ENCODE measurements at places on chromosomes 7 and 10. TPM values are rescaled to one million over a fixed set of nuclear protein-coding genes. Genes with fewer than 3 reads are reported as not detected.

SHTN1 gene
- 6.4 TPM for total RNA-seq

ZNF485 gene
- 5.1 TPM for total RNA-seq

ANXA8 gene
- total RNA-seq = 9.3 TPM

SPDYE5 gene
- total RNA-seq = not detected

ZNF467 gene
- total RNA-seq = 4.2 TPM

BUD23 gene
- total RNA-seq = 30.1 TPM

RAB19 gene
- total RNA-seq = not detected

UNC5B gene
- 7.1 TPM for total RNA-seq

CD36 gene
- 324 TPM for total RNA-seq

TAS2R4 gene
- 2.4 TPM for total RNA-seq

DNA sequence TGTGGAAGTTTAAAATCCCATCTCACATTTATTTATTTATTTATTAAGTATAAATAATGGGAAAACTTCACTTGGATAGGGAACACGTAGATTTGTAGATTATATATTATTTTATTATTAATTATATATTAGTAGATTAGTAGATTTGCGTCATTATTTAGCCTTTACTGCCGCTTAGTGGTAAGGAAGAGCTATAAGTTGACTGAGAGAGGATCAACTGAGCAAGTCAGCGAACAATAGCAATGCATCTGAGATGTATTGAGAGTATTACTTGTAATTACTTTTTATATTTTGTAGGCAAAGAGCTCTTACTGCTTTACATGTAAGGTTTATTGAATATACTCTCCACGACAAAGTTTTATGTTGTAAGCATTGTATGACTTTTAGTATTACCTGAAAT, 244.5 kb upstream of the ANKRD30A start:
- DNase-seq = peak; percentile 57

GRCh38 chr10:112243713-112244112, 39.5 kb upstream of the TECTB start:
- DNase-seq = no peak

GRCh38 chr7:15376600-15376999, 185.2 kb downstream of the AGMO start:
- no peak for DNase-seq

- no peak for DNase-seq
These were observed 14.8 kb downstream of the MYL10 start for GRCh38 chr7:101614098-101614938.

- DNase-seq = no peak
These were observed 36.5 kb upstream of the AKR1C2 start for GRCh38 chr10:5040010-5040673.

- peak; percentile 22 for DNase-seq
These were observed 60.4 kb downstream of the PTN start for GRCh38 chr7:137283153-137283552.

- no peak for DNase-seq
These were observed 123.5 kb upstream of the SHH start for GRCh38 chr7:155935726-155936125.

DNA sequence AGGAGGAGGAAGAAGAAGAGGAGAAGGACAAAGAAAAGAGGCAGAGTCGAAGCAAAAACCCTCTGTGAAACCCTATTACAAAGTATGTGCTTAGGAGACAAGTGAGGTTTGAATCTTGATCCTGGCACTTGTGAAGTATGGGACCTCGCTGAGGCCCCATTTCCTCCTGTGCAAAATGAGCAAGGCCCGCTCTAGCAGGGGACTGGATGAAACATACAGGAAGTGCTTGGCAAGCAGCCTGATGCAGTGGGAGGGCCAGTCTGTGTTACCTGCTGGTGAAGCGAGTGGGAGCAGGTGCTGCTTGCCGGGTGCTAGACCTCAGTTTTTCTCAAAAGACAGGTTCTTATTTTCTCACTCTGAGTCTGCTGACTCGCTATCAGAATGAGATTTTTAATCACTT, 150.4 kb downstream of the JCAD start:
- no peak for DNase-seq

DNA sequence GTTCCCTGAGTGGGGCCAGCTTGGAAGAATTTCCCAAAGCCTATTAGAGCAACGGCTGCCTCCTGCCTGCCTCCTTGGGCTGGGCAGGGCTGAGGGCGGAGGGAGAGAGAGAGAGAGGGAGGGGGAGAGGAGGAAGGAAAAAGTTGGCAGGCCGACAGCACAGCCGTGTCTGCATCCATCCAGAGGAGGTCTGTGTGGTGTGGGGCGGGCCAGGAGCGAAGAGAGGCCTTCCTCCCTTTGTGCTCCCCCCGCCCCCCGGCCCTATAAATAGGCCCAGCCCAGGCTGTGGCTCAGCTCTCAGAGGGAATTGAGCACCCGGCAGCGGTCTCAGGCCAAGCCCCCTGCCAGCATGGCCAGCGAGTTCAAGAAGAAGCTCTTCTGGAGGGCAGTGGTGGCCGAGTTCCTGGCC, at the start of gene AQP1:
TSS of gene AQP1 (plus strand) at position 293 of the 409 bp plus-strand sequence. CDS start at position 350, 57 bp downstream.
- DNase-seq = peak; percentile 96

- no peak for DNase-seq
These were observed 535.8 kb downstream of the PTPRN2 start for GRCh38 chr7:158051776-158052175.

- DNase-seq = peak; percentile 36
These were observed 236.3 kb upstream of the IGFBP3 start for GRCh38 chr7:46157404-46157803.

- DNase-seq = no peak
These were observed 373.3 kb downstream of the HTR7 start for GRCh38 chr10:90484518-90484917.

DNA sequence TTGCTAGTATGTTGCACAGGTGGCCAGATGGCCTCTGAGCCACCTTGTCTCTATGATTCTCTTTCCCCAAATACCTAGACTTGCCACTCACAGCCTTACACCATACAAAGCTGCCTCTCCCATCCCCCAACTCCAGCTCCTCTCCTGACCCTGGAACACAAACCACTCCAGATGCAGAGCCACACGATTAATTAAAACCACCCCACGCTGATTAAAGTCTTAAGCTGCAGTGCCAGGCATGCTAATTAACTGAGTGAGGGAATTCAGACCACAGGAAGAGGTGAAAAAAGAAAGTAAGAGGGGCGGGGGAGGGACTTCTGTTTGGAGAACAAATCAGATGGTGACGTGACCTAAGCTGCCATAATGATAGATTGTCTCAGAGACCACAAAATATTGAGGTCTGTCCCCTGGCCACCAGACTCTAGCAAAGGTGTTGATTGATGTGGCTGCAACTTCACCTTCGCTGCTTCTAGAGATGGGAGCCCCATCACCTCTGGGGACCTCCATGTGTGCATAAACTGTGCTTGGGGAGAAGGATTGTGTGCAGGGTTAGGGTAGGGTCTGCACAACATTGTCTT, 331.3 kb downstream of the PLXNA4 start:
- no peak for DNase-seq

- peak; percentile 10 for DNase-seq
These were observed 646.2 kb upstream of the SEMA3D start for GRCh38 chr7:85833066-85833465.

DNA sequence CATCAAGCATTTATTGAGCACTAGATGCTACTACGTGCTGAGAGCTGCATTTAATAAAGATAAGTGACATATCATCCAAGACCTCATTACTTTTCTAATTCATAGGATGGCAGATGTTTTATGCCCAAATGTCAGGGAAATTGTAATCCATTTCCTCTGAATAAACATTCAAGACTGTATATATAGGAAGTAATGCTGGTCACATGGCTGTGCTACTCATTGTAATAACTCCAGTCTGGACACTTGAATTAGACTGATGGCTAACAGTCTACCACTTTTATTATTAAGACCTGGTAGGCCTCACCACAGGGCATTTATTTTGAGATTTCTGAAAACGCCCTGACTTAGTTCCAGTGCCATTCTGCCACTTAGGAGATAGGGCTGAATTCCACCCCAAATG, 36.6 kb downstream of the PIK3AP1 start:
- DNase-seq = no peak

GRCh38 chr10:17684537-17684936, 40.6 kb downstream of the STAM start:
- no peak for DNase-seq

DNA sequence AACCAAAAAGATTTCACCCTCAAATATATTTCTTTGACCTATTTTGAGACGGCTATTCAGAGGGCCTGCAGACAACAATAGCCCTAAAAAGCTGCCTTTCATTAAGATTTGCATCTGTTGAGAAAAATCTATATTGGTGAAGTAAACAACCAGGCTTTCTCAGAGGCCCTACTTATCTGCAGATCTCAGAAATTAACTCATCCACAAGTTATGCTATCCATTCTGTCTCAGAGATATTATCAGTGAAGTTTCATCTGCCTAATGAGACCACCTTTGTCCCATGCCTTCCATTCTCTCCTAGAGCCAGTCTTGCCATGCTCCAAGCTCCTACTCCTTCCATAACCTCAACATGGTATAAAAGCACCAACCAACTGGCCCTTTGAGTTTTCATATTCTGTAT, 130.3 kb downstream of the CACNA2D1 start:
- DNase-seq = no peak

DNA sequence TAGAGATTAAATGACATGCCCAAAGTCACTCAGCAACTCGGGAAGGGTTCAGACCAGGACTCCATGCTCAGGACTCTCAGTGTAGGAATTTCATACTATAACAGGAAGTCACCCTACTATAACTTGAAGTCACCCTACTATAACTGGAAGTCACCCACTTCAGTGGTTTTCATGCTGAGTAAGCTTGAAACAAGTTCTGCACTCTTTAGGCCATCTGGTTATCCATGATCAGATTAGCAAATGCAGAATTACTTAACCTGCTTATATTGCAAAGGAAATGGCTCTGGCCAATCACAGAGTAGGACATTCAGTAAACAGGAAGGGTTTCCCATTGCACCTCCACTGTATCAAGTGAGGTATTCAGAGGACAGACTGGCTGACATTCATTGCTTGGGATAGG, 1240.4 kb downstream of the GATA3 start:
- no peak for DNase-seq

- no peak for DNase-seq
These were observed 65.4 kb downstream of the NEURL1 start for GRCh38 chr10:103558911-103559310.

DNA sequence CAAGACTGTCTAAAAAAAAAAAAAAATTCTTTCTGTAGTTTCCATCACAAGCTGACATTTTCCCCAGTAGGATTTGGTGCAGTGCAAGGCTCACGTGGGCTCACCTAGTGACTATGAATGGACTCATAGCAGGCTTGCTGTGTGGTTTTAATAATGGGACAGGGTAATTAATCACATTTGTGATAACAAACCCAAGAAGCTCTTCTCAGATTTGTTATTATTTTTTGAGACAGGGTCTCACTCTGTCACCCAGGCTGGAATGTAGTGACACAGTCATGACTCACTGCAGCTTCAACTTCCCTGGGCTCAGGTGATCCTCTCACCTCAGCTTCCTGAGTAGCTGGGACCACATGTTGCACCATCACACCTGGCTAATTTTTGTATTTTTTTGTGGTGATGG, 40.0 kb downstream of the NACAD start:
- DNase-seq = no peak

GRCh38 chr10:62047960-62048383, 146.5 kb downstream of the ARID5B start:
- no peak for DNase-seq

- no peak for DNase-seq
These were observed 918.1 kb upstream of the POT1 start for GRCh38 chr7:125847692-125848091.

GRCh38 chr7:73618538-73618937, 5.8 kb downstream of the MLXIPL start:
- no peak for DNase-seq

GRCh38 chr10:79264942-79265341, 82.3 kb upstream of the PPIF start:
- no peak for DNase-seq

DNA sequence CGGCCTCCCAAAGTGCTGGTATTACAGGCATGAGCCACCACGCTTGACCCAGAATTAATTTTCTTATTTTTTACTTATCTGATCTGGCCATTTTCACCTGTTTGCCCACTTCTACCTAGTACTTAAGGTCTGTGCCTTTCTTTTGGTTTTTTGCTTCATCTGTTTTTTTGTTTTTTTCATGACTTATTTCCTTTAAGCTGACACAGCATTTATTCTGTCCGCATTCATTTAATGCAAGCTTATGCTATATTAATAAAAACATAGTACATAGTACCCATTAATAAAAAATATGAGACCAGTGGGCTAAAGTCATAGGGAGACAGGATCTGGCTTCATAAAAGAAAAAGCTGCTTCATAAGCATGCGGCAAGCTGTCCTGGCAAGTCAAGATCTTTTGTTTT, 205.4 kb downstream of the ZEB1 start:
- DNase-seq = no peak

DNA sequence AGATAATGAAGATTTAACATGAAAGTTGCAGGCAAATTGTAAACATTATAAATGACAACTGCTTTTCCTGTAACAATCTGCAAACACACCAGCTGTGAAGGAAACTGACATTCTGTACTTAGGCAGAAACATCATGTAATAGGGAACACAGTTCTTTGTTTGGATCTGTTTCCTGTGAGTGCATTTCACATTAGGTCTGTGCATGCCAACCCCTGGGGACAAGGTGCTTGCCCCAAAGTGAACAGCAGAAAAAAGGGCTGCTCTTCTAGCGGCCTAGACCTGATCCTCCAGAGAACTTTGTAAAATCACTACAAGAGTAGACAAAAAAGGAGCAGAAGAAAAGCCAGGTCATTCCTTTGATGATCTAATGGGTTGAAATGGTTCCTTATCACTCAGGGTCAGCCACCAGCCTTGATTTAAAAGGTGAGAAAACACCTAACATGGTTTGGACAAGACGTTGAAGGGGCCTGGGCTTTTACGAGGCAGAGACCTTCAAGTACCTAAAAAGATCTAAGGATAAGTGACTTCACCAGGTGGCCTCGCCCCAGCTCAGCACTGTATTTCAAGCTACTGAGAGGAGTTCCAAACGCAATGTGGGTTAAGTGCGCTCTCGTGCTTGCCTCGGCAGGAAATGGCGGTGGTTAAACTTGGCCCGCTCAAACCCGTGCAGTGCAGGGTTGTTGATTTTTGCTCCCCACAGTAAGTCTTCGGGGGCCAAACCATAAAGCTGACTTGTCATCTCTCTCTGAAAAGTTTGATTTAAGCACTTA, 249.7 kb downstream of the CREB5 start:
- no peak for DNase-seq

DNA sequence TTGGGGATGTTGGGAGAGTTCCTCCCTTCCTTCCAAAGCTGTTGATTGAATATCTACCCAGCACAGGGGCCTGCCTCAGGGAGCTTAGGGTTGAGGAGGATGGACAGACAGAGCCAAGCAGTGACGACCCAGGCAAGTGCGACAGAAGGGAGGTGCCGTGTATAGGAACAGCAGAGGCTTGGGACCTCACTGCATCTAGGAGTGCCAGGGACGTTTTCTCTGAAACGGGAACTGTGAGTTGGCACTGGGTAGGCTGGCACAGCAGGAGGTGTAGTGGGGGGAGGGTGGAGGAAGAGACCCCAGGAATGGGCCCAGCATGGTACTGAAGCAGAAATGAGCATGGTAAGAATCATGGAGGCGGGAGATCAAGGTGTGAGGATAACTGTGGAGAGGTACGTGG, 55.3 kb upstream of the MGMT start:
- no peak for DNase-seq

Measured in tongue (tissue), 3 donors.